ENCODE measurements at places on chromosomes 5 and 9.

DNA sequence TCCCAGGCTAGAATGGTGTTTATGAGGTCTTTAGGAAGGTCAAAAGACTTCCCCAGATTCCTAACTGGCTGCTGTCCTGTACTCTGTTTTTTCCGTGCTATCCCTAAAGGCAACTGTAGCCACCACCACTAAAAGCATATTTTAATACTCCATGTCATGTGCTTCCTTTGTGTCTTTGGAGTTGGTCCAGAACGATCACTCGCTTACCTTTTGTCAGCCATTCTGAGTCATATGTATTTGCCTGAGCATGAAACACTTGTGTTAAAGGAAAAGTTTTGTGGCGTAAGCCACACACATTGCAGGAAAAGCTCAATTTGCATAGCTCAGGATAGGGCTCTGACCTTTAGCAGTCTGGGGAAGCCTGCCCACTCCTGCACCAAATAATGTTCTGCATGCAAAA lies 299.6 kb downstream of the NTRK2 start:
- no peak for DNase-seq

DNA sequence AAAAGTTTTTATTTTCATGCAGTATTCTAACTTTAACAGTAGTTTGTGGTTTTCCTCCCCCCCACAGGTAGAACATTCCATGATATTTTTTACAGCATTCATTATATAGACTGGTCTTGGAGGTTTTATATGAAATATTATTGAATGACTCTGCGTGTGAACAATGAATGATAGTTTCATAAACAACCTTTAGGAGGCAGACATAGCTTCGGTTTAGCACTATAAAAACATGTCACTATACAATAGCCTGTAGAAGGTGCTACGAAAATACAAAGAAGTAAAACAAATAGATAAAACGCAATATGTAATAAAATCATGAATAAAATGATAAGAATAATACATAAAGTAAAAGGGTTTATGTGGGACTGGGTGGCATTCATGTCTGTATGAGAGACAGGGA lies 8.5 kb downstream of the KLF4 start:
- DNase-seq = no peak

DNA sequence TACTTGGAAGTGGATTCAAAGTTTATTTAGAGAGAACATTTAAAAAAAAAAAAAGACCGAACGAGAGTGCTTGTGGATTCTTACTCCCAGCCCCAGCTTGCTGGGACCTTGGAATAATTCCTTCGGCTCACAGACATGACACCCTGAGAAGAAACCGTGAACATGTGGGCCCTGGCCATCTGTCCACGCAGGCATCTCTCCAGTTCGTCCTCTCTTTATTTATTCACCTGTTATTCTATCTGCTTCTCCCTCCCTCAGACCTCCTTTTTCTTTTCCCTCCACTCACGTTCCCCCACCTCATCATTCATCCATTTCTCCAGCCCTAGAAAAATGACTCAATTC lies 93.7 kb upstream of the PHYKPL start:
- DNase-seq = no peak

DNA sequence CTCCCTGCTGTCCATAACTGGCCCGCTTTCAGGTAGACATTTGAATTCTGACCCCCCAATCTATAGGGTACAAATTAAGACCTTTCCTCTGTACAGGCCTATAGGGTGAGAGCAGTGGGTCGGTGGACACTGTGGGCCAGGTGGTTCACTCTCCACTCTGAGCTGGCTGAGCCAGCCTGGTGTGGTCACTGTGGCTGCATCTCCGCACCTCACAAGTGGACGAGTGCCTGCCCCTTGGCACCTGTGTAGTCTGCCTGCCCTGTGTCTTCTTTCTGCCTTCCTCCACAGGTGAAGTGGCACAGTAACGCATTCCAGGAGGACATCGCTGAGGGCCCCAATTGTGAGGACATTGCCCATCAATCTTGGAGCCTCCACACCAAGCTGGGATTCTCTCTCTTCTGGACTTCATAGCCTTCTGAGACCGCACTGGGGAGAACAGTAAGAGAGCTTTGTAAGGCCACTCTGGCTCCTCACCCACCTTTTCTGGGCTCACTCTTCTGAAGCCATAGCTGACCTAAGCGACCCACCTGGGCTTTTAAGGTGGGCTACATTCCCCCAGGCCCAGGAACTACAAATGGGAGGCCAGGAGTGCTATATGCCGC lies 33.5 kb upstream of the JADE2 start:
- DNase-seq = no peak

- no peak for DNase-seq
Measured at GRCh38 chr9:20925256-20926045, 106.0 kb downstream of the HACD4 start.

GRCh38 chr5:106185661-106186081 lies 1485.1 kb downstream of the EFNA5 start:
- DNase-seq = no peak

DNA sequence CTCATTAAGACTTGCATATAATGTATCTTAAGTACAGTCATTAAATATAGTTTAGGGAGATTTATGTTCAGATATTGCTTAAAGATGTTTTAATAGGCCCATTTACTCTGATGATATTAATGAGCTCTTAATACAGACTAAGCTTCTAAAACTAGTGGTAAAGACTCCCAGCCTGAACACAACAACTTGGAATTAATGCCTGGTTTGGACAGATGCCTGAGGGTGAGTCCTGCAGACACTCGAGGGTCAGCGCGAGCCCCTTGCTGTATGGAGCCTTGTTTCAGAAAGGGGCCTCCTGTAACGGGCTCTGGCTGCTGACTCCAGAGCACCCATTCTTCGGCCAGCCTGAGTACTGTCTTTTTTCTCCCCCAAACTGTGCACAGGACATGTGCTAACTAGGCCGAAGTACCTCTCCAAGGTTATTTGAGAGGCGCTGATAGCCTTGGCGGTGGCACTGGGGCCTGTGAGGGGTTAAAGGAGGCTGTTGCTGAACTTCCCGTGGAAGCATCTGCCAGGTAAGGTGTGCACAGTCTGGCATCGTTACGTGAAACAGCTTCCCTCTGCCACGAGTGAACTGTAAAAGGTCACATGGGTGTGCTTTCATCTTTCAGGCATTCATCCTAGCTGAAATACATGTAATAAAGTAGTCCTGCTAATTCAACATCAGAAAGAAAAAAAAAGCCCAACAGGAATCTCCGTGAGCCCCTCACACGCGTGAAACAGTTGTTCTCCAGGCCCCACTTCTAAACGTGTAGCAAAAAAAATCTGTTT lies 113.4 kb downstream of the MVB12B start:
- DNase-seq = no peak

DNA sequence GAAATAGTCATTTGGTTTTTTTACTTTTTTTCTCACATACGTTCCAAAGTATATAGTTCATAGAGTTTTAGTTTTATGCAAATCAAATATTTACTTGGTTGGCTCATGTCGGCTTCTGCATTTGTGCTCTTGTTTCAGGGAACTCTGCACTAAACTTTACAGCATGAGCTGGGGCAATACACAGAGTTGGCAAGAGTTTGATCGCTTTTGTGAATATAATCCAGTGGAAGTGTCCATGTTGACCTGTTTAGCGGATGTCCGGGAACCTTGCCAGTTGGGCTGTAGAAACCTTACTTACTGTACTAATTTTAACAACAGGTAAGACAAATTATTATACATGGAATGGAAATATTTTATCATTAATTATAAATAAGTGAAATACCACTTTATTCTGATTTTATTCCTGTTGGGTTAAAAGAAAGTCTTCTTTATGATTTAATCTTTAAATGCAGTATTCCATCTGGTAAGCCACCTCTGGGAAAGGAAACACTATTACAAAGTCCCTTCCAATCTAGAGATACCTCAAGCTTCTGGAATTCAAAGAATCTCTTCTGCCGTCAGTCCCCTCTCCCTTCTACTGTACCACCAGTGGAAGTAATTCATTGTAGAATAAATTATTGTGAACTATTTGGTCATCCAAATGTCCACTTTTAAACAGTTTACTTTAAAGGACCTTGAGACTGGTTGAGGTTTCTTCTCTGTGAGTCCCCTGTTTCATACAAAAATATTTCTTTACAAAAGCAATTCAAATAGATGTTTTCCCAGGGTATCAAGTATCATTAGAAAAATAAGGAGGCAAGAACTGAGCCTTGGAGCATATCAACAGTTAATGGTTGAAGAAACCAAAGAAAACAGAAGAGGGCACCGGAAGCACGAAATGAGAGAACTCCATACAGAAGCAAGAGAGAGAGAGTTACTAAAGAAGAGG lies 45.2 kb upstream of the GLIPR2 start:
- DNase-seq = no peak

GRCh38 chr9:30732060-30732459 lies 1652.4 kb upstream of the ACO1 start:
- no peak for DNase-seq

DNA sequence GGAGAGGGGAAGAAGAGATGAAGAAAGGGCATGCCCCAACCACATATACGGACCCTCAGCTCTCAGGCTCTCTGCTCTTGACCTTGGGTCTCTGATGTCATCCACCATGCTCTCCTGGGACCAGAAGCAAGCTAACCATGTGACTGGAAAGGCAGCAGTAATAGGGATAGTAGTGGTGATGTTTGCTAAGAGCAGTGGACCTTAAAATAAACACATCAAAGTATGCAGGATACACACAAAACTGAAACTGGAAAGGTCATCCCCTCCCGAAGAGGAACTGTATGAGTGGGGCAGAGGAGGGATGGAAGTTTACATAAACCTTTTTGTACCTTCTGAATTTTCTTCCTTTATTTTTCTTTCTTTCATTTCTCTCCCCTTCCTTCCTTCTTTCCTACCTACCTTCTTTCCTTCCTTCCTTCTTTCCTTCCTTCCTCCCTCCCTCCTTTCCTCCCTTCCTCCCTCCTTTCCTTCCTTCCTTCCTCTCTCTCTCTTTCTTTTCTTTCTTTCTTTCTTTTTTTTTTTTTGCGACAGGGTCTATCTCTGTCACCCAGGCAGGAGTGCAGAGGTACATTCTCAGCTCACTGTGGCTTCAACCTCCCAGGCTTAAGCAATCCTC lies 8.1 kb upstream of the PTPN3 start:
- no peak for DNase-seq

DNA sequence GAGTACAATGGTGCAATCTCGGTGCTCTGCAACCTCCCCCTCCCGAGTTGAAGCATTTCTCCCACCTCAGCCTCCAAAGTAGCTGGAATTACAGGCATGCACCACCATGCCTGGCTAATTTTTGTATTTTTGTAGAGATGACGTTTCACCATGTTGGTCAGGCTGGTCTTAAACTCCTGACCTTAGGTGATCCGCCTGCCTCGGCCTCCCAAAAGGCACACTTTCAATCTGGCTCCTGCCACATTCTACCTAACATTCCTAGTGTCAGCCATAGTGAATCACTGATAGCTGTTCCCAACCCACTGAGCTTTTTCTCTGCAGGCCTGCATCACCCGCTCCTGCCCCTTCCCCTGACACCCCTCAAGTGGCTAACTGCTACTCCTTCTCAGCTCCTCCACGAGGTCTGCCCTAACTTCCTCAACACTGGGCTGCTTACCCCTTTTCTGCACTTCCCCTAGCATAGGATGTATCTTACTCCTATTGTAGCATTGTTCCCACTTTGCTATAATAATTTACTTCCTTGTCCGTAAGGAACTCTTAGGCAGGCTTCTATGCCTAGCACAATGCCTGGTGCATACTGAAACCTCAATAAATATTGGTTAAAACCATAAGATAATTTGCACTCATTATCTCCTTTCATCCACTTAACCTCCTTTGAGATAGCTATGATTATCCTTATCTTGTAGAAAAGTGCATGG lies 42.0 kb upstream of the LIFR start:
- no peak for DNase-seq

DNA sequence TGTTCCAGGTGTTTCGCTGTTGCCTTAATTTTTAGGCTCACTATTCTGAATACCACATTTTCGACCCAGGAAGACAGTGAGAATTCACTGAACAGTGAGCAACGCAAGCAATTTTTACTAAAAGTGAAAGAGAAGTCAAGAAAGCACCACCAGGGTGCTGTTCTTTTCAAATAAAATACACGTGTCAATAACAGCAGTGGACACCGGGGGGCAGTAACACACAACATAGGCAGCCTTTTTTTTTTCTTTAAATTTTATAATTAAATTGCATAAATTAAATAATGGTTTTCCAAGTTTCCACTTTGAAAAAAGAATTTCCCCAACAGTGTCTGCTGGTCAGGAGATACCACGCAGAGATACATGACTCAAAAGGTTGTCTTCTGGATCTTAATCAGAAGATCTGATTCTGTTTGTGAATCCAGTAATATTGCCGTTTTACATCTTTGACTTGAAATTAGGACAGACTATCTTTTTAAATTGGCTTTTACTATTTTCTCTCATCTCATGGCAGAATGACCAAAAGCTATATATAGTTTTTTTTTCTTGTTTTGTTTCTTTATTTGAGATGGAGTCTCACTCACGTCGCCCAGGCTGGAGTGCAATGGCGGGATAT lies 47.1 kb upstream of the SH3GL2 start:
- peak; percentile 27 for DNase-seq

- DNase-seq = no peak
Measured at GRCh38 chr5:5572976-5573797, 150.7 kb downstream of the ICE1 start.

GRCh38 chr5:91487420-91487819 lies 104.3 kb upstream of the ARRDC3 start:
- DNase-seq = no peak

- no peak for DNase-seq
Measured at GRCh38 chr9:137232510-137232909, 1.8 kb downstream of the SLC34A3 start.

- no peak for DNase-seq
Measured at GRCh38 chr9:83069651-83070050, 6.7 kb upstream of the RASEF start.

GRCh38 chr9:3467593-3468219 lies 58.1 kb downstream of the RFX3 start:
- peak; percentile 47 for DNase-seq

- no peak for DNase-seq
Measured at GRCh38 chr9:134630861-134631260, 10.7 kb upstream of the COL5A1 start.

DNA sequence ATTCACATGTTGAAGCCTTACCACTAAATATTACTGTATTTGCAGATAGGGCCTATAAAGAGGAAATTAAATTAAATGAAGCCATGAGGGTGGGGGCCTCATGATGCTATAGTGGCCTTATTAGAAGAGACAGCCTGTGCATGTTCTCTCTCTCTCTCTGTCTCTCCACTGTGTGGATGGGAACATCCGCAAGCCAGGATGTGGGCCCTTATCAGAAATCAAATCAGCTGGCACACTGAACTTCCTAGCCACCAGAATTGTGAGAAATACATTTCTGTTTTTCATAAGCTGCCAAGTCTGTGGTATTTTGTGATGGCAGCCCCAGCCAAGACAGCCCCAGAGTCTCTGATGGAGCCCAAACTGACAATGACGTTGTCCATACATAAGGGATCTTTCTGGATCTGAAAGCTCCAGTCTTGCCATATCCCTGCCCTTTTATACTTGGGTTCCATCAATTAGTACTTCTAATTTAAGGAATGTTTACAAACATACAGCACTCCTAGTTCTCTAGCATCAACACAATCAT lies 300.5 kb upstream of the ATP10B start:
- no peak for DNase-seq

- no peak for DNase-seq
Measured at GRCh38 chr5:166677891-166678290, 1613.6 kb upstream of the WWC1 start.

All from NCI-H2107 (cell line).